ENCODE measurements at places on chromosomes 16 and 17. TPM values are rescaled to one million over a fixed set of nuclear protein-coding genes. Genes with fewer than 3 reads are reported as not detected.

The TBC1D3G gene
- not detected for total RNA-seq

The MT1H gene
- total RNA-seq: not detected

The GPR142 gene
- total RNA-seq: 0.98 TPM

The IGF2BP1 gene
- not detected for total RNA-seq

The FLII gene
- total RNA-seq: 277 TPM

The RNF222 gene
- total RNA-seq: 2.5 TPM

The COL1A1 gene
- total RNA-seq: 171 TPM

The TMC7 gene
- 1.7 TPM for total RNA-seq

The RNF112 gene
- total RNA-seq: 1.5 TPM

The TP53TG3 gene
- total RNA-seq: not detected

The EFCAB5 gene
- not detected for total RNA-seq

DNA sequence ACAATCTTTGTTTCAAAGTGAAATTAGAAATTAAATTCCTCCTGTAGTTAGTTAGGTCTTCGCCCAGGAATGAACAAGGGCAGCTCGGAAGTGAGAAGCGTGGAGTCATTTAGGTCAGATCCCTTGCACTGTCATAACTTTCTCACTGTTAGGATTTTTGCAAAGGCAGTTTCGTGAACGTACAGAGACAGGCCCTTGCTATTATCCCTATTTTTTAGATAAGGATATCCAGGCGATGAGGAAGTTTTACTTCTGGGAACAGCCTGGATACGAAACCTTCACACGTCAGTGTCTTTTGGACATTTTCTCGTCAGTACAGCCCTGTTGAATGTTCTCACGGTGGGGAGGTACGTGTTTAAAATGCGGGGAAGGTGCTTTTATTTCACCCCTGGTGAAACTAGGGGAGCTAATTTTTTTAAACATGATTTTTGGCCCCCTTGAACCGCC lies 318 bp upstream of the RBL2 start:
- no peak for DNase-seq

DNA sequence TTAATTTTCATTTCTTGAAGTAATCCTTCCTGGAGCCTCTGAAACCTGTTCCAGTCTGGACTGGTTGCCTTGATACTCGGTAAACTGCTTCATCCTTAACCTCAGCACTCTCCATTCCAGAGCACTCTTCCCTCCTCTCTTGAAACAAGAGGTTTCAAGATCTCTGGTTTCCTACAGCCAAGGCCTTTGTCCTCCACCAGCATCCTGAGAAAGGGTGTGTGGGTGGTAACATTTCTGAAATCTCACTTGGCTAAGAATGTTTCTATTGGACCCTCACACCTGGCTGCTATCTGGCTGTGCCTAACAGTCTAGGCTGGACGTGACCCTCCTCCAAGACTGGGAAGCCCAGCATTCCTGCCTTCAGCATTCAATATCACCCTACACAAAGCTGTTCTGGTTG lies 99.7 kb downstream of the CYTH1 start:
- no peak for DNase-seq

DNA sequence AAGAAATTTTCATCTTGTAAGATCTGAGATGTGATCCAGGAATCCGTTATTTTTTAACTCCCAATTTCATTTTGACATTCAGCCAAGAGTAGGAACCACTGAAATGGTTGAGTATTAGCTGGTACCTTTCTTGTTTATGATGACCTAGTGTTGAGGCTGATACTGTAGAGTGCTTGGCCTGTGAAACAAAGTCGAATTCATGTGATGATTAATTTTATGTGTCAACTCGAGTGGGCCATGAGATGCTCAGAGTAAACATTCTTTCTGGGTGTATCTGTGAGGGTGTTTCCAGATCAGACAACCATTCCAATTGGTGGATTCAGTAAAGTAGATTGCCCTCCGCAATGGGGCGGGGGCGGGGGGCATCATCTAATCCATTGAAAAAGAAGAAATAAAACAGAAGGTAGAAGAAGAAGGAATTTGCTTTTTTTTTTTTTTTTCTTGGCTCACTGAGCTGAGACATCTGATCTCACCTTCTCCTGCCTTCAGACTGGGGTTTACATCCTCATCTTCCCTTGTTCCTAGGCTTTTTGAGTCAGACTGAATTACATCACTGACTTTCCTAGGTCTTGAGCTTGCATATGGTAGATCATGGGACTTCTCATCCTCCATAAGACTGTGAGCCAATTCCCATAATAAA lies 264.6 kb upstream of the KCNJ16 start:
- no peak for DNase-seq

DNA sequence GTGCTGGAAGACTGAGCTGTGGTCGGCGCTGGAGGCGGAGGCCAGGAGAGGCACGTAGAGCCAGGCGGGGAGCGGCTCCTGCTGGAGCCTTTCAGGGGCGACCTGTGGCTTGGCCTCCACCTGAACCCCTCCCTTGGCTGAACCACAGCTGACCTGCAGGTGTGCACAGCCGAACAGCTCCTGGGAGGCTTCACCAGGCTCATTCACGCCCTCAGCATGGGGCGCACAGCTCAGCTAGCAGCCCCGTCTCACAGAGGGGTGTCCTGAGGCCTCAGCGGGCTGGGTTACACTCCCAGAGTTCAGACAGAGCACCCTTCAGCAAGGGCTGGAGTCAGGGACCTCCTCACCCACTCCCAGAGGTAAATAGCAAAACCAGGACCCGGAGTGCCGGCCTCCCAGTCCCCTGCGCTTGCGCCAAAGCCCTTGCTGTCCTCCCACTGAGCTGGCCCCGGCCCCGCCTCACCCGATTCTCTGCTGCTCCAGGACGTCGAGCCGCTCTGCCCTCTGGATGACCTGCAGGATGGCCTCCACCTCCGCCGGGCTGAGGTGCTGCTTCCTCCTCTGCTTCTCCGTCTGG lies 31.7 kb downstream of the RPH3AL start:
- no peak for DNase-seq

- no peak for DNase-seq
Measured at GRCh38 chr17:28228109-28228840, 90.7 kb upstream of the TMEM97 start.

DNA sequence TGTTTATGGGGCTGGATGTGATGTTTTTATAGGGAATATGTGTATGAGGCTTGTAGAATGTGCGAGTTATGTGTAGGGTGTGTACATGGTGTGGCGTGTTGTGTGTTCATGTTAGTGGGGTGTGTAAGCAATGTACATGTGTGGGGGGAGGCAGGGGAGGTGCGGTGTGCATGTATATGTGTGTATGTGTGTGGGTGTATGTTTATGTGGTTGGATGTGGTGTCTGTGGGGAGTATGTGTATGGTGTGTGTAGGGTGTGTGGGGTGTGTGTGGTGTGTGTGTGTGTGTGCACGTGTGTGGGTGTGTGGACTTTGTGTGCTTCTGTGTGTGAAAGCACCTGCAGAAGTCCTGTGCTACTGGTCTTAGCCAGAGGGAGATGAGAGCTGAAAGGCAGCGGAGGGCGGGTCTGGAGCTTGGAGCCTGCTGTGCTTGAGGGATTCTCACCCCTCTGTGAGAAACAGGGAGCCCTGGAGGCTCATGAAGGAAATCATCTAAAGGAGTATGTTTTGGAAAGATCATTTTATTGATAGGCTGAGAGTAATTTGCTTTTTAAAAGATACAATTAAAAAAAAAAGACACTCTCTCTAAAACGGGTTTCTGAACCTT lies 222.7 kb downstream of the HS3ST4 start:
- no peak for DNase-seq

GRCh38 chr17:77281904-77282367 lies 141.2 kb downstream of the SEC14L1 start:
- no peak for DNase-seq

- DNase-seq: no peak
Measured at GRCh38 chr16:88739977-88740726, 33.8 kb downstream of the CTU2 start.

DNA sequence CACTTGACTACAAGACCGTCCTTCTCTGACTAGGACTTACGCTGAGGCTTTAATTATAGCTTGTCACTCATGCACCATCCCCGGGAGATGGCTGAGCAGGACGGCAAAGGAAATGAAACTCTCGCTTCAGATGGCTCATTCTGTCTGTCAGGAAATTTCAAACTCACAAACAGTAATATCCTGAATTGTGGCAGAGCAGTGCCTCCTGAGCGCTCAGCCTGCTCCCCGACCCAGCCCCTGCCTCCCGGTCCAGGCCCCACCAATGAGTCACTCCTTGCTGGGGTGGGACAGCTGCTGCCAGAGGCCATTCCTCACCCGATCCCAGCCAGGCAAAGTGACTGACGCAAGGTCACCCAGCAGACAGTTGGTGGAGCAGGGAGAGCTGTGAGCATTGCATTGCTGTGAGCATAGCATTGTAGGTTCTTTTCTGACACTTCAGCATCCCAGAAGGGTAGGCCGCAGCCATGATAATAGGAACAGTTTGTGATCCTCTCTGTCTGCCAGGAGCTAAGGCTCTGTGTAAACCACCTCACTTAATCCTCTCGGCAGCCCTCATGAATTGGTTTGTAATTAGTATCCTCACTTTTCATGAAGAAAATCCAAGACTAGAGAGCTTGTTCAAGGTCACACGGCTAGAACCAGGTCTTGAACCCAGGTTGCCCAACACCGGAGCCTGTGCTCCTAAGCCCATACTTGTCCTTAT lies 20.9 kb downstream of the CCDC182 start:
- no peak for DNase-seq

GRCh38 chr17:32771396-32771795 lies 105.5 kb downstream of the MYO1D start:
- no peak for DNase-seq

- DNase-seq: no peak
Measured at GRCh38 chr17:38797158-38797490, 2.2 kb downstream of the PIP4K2B start.

DNA sequence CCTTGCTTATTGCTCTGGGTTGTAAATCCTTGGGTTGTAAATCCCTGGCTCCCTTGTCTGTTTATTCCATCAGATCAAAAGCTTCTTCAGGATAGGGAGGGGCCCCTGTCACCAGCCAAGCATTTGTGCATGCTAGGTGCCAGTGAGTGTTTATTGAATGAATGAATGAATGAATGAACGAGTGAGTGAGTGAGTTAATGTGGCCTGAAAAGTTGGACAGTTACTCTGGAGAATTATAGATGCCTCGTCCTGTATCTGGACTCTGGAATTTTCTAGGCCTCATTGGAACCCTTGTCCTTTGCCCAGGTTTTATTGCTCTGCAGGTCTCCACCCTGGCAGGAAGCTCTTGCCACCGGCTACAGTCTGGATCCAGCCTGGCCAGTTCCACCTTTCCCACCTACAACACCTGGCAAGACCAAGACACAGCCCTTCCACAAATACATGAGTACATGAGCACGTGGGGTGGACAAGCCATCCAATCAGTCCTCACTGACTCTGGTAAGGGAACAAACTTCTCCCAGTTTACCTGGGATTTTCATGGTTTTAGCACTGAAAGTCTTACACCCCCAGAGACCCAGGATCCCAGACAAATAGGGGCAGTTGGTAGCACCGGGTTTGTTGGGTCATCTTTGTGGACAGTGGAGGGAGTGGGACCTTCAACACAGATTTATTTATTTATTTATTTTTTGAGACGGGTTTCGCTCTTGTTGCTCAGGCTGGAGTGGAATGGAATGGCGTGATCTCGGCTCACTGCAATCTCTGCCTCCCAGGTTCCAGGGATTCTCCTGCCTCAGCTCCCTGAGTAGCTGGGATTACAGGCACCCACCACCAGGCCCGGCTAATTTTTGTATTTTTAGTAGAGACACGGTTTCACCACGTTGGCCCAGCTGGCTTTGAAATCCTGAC lies 14.7 kb upstream of the CDH1 start:
- DNase-seq: no peak

DNA sequence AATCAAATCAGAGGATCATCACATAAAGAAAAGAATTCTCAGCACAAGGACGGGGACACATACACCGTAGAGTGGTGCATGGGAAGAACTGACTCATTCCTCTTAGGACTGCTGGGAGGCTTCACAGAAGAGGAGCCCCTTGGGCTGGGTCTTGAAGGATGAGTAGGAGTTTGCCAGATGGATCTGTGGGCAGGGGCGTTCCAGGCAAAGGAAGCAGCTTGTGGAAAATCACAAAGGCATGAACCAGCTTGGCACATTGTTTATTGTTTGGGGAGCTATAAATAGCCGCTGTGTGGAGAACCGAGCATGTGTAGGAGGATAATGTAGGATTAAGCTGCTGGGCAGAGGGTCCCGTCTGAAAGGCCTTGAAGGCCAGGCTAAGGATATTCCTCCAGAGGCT lies 5.1 kb upstream of the SLC16A11 start:
- no peak for DNase-seq

DNA sequence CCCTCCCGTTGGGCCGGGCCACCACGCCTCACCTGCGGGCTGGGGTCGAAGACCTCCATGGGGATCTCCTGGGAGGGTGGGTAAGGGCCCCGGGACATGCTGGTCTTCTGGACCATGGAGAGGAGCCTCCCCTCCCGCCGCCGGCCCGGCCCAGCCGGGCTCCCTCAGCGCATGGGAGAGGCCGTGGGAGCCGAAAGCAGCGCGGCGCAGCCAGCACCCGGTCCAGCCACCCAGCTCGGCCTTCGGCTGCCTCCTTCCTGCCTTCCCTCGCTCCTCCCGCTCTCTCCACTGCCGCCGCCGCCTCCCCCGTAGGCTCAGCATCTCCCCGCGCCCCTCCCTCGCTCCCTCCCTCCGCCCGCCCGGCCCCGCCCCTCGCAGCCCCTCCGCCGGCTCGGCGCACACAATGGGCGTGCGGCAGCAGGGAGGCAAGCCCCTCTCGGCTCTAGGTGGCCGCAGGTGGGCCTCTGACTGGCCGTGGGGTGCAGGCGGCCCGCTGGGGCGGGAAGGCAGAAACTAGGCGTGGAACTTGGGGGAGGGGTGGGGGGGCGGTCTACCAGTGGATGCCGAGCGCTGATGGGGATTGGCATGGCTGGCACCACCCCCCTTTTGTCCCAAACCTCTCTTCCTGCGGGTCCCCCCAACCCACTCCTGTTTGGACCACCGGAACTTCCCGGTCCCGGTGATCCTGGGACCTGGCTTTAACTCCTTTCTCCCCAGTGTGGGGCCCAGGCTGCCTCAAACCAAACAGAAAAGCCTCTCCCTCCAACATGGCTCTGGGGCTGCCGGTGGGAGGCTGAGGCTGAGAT lies at the start of gene CACNB1:
TSS of gene CACNB1 (minus strand) at position 290 of the 806 bp plus-strand sequence. CDS start at position 116, 174 bp downstream.
- no peak for DNase-seq

DNA sequence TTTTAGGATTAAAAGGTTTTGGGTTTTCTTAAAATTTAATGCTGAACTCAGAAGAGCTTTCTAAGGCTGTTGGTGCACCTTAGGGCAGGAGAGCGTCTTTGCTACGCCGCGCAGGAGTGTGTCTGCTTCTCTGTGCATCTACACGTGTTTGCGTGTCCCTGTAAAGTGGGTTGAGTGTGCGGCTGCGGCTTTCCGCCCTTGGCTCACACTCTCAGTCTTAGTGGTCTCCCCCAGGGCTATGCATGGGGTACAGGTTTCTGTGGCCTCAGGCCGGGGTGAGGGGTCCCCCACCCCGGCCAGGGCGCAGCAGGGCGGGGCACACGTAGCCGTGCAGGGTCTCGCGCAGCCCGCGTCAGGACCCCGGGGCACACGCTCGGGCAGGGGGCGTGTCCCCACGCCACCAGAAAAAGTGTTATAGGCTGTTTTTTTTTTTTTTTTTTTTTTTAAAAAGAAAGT lies 727 bp upstream of the TENT4B start:
- no peak for DNase-seq
